ENCODE measurements at places on chromosomes 13 and 19.

GRCh38 chr13:60435762-60436374 is 38.8 kb downstream of the TDRD3 start:
- DNase-seq: no peak

DNA sequence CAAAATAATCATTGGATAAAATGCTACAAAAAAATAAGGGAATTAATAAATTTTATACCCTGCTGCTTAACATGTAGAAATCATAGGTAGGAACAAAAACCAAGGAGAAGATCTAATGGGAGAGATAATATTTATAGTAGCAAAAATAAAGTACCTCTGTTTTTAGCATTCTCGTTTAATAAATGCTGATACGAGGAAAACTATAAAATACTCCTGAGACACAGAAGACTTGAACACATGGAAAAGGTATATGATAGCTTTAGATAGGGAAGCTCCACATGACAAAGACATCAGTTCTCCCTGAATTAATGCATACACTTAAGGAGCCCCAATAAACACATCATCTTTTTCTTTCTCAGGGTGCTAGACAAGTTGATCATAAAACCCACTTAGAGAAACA is 44.6 kb upstream of the MCF2L start:
- DNase-seq: no peak

- peak; percentile 21 for DNase-seq
Observed at GRCh38 chr13:106942563-106942962, 374.6 kb upstream of the ARGLU1 start.

DNA sequence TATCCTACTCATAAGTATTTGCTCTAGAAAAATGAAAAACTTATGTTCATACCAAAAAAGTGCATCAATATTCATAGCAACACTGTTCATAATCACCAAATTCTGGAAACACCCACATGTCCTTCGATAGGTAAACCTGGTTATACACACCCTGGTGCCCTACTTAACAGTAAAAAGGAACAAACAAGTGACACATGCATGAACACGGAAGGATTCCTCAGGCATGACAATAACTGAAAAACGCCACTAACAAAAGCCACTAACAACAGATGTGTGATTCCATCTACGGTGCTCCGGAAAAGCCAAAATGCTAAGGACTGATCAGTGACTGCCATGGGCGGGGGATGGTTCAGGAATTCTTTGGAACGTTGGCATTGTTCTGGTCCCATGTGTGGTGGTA is 65.5 kb downstream of the STK24 start:
- DNase-seq: no peak
